ENCODE measurements at places on chromosomes 6 and 20.

- no peak for DNase-seq
Observed at GRCh38 chr6:150639823-150640331, 40.2 kb downstream of the PLEKHG1 start.

- DNase-seq, result no peak
Observed at GRCh38 chr6:23339268-23339667, 769.9 kb downstream of the HDGFL1 start.

DNA sequence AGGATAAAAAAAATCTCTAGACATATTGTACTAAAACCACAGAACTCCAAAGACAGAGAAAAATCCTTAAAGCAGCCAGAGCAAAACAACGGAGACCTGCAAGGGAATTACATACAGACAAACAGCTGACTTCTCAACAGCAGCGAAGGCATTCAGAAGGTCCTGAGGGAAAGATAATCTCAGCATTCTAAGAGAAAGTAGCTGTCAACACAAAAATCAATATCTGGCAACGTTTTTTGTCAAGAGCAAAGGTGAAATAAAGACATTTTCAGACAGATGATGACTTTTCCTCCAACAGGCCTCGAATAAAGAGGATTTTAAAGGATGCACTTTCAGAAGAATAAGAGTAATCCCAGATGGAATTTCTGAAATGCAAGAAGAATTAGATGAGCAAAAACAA, 6.1 kb upstream of the SCGN start:
- DNase-seq, result no peak

DNA sequence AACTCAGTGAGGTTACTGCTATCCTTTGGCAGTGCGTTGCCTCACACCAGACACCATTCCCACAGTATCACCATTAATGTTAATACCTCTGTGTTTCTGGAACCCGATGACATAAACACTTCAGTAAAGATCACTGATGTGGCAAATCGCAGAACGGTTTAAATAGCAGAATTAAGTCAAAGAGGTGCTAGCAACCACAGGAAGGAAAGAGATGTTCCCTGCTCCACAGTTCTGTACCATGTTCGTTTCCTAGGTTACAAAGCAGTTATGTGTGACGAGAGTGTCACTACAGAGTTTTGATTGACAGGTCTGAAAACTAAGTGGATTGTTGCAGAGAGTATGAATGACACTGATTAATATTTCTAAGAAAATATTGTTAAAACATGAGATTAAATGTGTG, 272.3 kb downstream of the KHDRBS2 start:
- no peak for DNase-seq
